ENCODE measurements at places on chromosomes 5 and 9.

DNA sequence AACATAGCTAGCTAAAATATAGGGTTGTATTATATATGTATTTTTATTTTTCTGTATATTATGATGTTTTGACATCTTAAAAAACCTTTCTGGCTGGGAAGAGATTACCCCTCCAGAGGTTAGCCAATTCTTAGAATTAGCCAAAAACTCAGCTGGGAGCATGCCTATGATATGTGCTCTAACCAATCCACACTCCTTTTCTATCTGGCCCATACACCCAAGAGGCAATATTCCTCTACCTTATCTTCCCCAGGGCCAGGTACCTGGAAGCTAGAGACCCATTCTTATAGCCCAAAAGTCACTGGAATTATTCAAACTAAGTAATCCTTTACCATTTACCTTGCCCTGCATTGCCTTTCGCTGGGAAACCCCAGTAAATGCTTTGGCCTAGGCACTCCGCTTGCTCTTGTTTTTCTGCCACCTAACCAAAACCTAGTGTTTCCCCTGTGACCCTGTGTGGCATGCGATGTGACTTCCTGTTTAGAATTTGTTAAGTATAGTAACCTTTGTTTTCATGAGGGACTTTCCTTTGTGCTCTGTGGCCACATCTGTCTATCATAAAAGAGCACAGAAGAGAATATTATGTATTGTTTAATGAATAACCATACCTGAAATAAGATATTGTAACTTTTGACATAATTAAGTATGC, 37.4 kb downstream of the CSNK1G3 start:
- DNase-seq, result no peak

GRCh38 chr9:130938652-130939404, at the start of gene FIBCD1:
TSS of gene FIBCD1 (minus strand) at chr9:130939247. CDS start at chr9:130938607, 640 bp downstream.
- no peak for DNase-seq

GRCh38 chr9:130885484-130886375, 10.9 kb downstream of the QRFP start:
- DNase-seq, result no peak

GRCh38 chr9:86948074-86948929, 996 bp upstream of the GAS1 start:
- no peak for DNase-seq

GRCh38 chr5:151682751-151683331, 3.9 kb downstream of the SPARC start:
- DNase-seq, result no peak

- DNase-seq, result no peak
These were observed 79.0 kb upstream of the PTCH1 start for GRCh38 chr9:95595721-95596295.

DNA sequence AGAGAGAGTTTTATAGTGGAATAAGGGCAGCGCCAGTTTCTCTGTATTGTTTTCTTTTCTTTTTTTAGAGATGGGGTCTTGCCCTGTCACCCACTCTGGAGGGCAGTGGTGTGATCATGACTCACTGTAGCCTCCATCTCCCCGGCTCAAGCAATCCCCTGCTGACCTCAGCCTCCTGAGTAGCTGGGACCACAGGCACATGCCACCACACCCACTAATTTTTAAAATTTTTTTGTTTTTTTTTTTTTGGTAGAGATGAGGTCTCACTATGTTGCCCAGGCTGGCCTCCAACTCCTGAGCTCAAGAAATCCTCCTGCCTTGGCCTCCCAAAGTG, 119.0 kb downstream of the PIK3R1 start:
- no peak for DNase-seq

DNA sequence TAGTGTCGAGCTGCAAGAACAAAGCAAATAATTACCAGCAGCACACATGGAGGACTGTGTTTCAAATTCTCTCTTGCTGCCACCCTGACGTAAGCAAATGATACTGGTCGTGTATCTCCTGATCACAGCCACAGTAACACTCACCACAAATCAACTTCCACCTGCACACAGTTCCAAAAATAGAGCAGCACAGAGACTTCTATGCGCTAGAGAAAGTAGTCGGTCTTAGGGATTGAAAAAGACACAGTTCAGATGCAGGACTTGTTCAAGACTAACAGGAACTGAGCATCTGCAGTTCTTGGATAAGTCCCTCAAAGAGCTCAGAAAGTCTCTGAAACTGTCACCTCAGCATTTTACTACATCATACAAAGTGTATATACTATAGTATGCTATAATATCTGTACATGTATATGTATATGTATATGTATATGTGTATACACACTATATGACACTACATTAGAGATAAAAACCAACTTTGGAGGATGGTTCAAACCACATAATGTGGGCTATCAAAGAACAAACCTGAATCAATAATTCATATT, 279.0 kb downstream of the GLIS3 start:
- DNase-seq, result no peak

DNA sequence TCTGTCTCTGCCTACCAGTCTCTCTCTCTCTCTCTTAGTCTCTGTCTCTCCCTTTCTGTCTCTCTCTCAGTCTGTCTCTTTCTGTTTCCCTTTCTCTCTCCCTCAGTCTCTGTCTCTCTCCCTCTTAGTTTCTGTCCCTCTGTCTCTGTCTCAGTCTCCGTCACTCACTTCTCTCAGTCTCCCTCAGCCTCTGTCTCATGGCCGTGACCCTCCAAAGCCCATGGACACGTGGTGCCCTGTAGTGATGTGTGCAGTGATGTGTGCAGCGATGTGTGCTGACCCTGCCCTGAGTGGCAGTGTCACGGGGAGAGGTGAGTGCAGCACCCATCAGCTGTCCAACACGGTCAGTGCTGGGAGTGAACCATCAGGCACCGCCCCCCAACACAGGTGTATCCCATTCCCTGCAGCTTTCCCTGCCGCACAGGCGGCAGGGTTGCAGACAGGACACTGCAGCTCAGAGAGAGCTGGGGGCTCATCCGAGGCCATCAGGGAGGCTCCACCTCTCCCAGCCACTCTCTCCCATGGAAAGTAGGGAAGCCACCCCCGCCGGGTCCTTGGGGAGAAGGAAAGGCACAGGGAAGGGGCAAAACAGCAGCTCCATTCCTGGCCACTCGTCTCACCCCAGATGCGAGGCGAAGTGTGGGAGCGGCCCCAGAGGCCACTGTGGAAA, 794 bp upstream of the LRRC14B start:
- no peak for DNase-seq

Data from NCI-H2081 treated with DMSO at 0.1 percent for 48 hours (cell line).